ENCODE measurements at places on chromosomes 2 and 18.

DNA sequence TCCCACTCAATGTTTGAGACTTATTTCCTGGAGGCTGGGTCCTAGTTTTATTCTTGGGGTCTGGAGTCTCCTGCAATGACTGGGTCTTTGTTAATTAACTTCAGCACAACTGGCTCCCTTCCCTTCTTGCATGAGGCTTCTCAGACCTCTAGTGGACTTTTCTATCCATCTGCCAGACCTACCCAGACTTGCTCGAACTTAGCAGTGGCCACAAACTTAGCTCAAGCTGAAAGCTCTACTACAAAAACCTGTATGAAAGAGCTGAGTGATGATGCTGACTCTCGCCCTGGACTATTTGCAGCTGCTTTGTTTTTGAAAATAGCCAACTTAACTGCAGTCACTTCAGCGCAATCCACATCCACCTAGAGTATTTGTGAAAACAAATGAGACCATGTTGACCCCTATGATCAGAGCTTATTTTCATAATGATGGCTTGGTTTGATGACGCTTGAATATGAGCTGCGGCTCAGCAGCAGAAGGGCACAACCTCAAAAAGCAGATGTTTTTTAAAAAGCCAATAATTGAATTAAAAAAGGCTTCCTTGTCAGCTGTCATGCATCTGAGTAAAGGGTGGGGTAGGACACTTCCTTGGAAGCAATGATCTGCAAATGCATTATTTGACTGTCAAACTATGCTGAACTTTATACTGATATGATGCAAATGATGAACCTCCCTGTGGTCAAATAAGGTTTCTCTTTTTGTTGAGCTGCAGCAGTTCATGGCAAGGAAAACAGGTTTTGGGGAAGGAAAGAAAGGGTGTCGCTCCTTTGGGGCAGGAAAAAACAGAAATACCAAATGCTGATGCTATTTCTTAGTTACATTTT is 10.6 kb upstream of the ANXA4 start:
- DNase-seq: no peak

- DNase-seq: no peak
These were observed 53.7 kb downstream of the FAM168B start for GRCh38 chr2:131039535-131039907.

DNA sequence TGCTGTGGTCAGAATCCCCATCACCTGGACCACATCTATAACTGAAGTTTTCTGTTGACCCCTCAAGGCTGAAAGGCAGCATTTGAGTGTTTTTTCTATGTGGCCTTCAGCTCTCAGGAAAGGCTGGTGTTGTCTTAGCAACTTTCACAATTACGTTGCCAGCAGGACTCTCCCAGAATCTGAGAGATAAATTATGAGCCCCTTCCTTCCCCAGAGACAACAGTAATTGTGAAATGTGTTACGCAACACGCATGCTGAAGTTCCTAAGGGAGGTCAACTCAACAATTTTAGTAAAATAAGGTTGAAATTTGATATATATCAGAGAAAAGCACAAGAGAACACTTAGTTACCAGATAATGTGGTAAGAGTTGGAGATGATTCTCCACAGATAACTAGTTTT is 216.5 kb upstream of the SLC8A1 start:
- DNase-seq: no peak

DNA sequence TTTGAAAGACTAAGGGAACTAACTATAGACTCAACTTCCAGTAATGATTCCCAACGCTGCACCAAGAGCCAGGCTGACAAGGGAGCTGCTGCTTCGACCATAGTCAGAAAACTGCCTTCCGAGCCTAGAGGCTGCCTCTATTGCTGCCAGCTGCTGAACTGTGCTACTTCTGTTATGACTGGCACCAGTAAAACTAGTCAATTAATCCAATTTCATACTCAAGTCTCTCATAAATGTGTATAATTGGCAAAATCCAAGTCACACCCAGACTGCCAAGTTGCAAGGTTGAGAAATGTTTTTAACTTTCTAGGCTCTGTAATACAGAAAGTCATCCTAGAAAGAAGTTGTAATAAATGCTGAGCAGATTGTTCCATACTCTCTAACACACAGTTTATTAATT is 117.4 kb downstream of the SPOPL start:
- DNase-seq: no peak

GRCh38 chr2:67565761-67566160 is 168.6 kb downstream of the ETAA1 start:
- DNase-seq: no peak

DNA sequence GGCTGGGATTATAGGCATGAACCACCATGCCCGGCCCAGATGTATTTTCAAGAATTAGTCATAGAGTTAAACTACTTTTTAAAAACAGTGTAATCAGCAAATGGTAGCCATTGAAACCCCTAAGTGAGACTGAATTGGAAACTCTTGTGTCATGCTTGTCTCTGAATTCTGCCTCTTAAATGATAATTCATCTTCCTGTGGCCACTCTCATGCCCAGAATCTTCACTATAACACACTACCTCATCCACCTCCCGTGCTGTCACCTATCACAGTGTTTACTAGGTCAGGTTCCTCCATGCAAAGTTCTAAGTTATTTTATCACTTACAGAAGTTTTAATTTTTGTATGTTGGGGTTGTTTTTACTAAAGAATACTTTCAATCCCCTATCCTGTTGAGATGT is 197.5 kb downstream of the PHLPP1 start:
- no peak for DNase-seq

DNA sequence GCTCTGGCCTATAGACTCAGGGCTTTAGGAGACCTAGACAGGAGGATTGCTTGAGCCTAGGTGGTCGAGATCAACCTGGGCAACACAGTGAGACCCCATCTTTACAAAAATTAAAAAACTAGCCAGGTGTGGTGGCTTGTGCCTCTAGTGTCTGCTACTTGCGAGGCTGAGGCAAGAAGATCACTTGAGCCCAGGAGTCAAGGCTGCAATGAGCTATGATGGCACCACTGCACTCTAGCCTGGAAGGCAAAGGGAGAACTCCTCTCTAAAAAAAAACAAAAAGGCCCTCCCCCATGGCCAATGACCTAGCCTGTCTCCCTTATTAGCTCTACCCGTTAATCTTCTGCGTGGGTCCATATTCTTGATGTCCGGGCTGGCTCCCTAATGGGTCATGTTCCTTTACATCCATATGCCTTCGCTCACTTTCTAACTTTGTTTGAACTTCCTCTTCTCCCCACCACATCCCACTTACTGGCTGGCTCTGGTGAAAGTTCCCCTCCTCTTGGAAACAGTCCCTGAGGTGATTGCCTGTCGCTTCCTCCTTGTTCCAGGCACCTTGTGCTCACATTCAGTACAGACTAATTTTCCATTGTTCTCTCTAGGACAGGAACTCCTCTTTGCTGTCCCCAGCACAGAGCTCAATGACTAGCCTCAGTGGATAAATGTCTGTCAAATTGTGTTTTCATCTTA is 103.0 kb downstream of the AFF3 start:
- DNase-seq: no peak

- DNase-seq: no peak
These were observed 119.9 kb downstream of the ETAA1 start for GRCh38 chr2:67516899-67517530.

DNA sequence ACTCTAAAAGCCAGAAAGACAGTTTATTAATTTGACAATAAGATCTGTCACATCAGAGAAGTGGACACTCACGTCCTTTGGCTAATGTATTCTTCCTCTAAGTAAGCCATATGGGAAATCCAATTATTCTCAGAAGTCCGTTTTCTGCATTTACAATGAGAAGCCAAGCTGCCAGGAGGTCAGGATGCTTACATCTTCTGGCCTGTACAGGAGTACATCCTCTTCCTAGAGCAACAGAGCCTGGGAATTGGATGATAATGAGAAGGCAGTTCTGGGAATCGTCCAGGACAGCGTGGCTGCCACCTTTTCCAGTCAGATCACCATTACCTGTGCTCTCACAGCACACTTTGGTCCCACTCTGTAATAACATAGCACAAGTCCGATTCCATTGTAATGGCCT is 5.2 kb downstream of the RAPGEF4 start:
- DNase-seq: no peak

DNA sequence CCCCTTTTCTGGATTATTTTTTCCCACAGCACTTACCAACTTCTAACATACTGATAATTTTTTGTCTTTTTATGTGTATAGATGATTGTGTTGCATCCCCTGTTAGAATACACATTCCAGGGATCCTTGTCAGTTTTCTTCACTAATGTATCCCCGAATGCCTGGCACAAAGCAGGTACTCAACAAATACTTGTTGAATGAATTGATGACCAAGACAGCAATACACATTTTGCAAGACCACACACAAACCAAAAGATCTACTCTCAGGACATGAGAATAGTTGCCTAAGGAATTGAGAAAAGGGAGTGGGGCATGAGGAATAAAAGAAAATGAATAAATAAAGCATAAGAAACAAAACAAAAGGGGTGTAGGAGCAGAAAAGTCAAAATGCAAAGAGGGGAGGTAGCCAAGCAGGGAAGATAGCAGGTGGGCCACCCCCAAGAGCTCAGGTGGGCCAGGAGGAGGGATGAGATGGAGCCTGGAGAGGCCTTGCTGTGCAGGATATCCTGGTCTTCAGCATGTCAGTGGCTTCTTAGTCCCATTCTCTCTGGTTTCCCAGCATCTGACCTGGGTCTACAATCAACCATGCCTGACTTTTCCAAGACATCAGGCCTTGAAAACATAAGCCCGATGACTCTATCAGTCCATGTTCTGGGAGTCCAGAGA is 38.5 kb upstream of the FZD7 start:
- no peak for DNase-seq

- DNase-seq: peak; percentile 40
These were observed 125.4 kb downstream of the CTIF start for GRCh38 chr18:48663931-48664847.

DNA sequence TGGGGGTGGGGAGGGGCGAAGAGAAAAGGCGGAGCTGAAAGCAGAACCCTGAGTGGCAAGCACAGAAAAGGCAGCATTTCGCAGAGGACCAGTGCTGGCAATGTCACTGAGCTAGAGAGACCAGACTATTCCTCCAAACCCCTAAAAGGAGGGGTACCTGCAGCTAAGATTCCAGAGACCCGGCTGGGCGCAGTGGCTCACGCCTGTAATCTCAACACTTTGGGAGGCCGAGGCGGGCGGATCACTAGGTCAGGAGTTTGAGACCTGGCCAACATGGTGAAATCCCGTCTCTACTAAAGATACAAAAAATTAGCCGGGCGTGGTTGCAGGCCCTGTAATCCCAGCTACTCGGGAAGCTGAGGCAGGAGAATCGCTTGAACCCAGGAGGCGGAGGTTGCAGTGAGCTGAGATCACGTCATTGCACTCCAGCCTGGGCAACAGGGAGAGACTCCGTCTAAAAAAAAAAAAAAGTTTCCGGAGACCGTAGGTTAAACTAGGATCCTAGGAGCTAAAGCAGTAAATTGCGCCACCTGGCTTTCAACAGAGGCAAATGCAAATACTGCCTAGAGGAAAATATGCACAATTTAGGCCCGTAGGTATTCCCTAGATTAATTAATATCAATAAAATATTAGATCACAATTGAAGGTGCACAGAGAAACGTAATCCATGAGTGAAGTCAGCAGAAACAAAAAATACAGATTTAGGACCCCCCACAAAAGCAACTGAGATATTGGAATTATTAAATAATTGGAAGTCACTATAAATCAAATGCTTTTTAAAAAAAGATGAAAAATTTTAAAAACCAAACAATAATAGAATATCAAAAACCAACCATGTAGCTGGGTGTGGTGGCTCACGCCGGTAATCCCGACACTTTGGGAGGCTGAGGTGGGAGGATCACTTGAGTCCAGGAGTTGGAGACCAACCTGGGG is 4.9 kb downstream of the UCN start:
- peak; percentile 57 for DNase-seq

DNA sequence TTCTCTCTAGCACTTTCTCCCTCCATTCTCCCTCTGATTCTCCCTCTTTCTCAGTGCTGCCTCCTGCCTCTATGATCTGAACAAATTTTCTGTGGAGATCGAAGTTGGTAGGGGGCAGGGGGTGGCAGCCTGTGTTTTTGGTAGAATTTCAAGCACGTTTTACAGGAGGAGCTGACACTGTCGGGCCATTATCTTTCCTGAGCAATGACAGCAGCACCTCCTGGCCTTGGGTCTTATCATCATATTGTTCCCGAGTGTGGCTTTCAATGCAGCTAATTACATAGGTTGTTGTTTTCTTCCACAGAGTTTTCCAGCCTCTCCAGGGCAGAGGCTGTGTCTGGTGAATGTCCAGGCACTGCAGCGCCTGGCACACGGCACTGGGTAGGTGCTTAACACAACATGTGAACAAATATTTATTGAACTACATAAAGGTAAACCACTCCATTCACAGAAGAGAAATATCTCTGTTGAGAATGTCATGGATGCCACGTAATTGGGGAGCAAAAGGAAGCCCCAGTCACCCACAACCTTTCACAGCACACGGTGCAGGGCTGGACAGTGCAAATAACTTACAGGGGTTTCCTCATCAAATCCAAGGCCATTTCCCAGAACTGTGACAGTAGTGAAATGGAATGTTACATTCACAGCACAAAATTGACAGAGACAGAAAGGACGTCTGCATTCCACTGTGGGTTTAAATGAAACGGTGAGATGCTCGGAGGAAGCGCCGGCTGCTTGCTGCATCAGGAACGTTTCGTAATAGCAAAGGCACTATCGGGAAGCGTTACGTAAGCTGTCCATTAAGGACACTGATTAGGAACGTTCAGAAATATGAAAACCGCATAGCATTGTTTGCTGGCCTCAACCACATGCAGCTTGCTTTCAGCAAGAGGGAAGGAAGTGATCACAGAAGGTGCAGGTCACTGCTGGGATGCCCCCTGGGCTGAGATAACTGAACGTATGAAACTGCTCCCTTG is 6.5 kb upstream of the KCNG2 start:
- DNase-seq: no peak

GRCh38 chr2:33489835-33490431 is 13.5 kb downstream of the RASGRP3 start:
- DNase-seq: no peak

- DNase-seq: no peak
These were observed 75.9 kb downstream of the MRPS9 start for GRCh38 chr2:105113616-105114291.

DNA sequence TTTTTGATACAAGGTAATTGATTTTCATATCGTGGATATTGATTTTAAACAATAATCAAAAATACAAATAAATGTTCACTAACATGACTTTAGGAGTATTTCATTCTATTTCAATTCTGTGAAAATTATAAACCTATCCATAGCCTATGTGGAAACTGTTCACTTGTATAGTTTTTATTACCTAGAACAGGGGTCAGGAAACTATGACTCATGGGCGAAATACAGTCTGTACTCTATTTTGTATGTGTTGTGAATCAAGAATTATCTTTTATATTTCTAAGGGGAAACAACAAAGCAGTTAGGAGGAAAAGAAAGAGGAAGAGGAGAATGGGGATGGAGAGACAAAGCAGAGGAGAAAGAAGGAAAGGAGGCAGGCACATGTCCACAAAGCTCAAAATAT is 181.7 kb upstream of the VRK2 start:
- DNase-seq: no peak

All from NCI-H1092 (cell line).